ENCODE measurements at places on chromosomes 16 and 17. TPM values are rescaled to one million over a fixed set of nuclear protein-coding genes. Genes with fewer than 3 reads are reported as not detected.

DNA sequence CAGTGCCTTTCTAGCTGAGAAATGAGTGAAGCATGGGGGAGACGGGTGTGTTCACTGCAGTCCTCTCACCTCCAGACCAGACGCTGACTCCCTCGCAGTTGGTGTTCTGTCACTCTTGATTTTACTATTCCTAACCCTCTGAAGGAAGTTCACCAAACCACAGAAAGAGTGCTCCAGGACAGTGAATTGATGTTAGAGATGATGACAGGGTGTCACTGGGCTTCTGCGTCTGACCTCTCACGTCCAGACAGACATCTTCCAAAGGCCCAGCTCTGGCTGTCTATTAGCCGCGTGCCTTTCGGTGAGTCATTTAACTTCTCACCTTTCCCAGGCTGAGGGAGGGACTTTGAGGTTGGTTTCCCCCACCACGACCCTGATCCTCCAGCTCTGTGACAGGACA, 8.2 kb downstream of the CRAMP1 start:
- H3K4me3 ChIP-seq: no peak overlapping the region
- H3K4me1 ChIP-seq: peaks cover 8% of the 10 kb centered on the region
- peaks cover 20% of the 10 kb centered on the region for H3K36me3 ChIP-seq

GRCh38 chr17:45086865-45087503, 25.9 kb downstream of the NMT1 start:
- no peak for DNase-seq
- H3K4me1 ChIP-seq: no peaks in the 10 kb centered on the region
- H3K27ac ChIP-seq: no peak overlapping the region
- H3K4me3 ChIP-seq: no peak overlapping the region

- no peaks in the 10 kb centered on the region for H3K27me3 ChIP-seq
- H3K27ac ChIP-seq: no peak overlapping the region
- DNase-seq: no peak
- H3K4me3 ChIP-seq: no peak overlapping the region
- no peaks in the 10 kb centered on the region for H3K4me1 ChIP-seq
These were observed 34.3 kb upstream of the CBX4 start for GRCh38 chr17:79873583-79873982.

DNA sequence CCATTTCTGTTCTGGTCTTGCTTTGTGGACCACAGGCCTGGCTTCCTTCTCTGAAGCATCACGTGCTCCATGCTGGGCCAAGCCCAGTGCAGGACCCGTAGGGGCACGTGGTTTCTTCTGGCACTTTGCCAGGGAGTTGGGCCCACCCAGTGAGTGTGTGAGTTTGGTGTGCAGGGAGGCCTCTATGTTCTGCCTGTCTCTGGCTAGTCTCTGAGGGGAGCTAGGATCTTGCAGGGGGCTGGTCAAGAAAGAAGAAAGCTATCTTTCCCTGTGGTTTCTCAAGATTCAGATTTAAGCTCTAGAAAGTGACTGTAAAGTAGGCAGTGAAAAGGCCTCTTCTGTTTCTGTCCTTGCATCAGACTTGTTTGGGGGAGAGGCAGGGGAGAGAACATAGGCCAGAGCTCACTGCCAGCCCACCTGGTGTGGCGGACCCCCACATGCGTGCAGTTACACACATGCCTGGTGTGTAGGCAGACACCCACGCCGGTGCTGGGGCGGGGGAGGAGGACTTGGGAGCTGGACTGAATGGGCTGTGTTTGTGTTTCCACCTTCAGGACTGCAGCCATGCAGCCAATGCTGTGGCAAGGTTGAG, 11.8 kb downstream of the LASP1 start:
- H3K27me3 ChIP-seq: no peaks in the 10 kb centered on the region
- H3K4me1 ChIP-seq: peaks cover 47% of the 10 kb centered on the region
- H3K27ac ChIP-seq: peak overlapping the region; percentile 61
- DNase-seq: peak; percentile 72
- H3K4me3 ChIP-seq: no peak overlapping the region
- no peaks in the 10 kb centered on the region for H3K36me3 ChIP-seq

NGFR gene
- polyA plus RNA-seq: 12.2 TPM

NDRG4 gene
- 48.0 TPM for polyA plus RNA-seq

- peak within 1 kb of the TSS; percentile 70 for H3K4me3 ChIP-seq
- no peaks in the 10 kb centered on the region for H3K4me1 ChIP-seq
- H3K27me3 ChIP-seq: no peaks in the 10 kb centered on the region
- peak; percentile 99 for DNase-seq
These were observed at the start of the genes ANKS3 and DNAAF8 for GRCh38 chr16:4734063-4734729. TSS of gene ANKS3 (minus strand) at chr16:4734271. CDS start at chr16:4730149, 4,122 bp downstream. TSS of gene DNAAF8 (plus strand) at chr16:4734537. CDS start at chr16:4736515, 1,978 bp downstream.

- no peak for DNase-seq
- no peaks in the 10 kb centered on the region for H3K27me3 ChIP-seq
- no peaks in the 10 kb centered on the region for H3K4me1 ChIP-seq
- no peak overlapping the region for H3K4me3 ChIP-seq
These were observed 39.6 kb upstream of the TMEM97 start for GRCh38 chr17:28279411-28279810.
